ENCODE measurements at places on chromosomes 5 and 9. TPM values are rescaled to one million over a fixed set of nuclear protein-coding genes. Genes with fewer than 3 reads are reported as not detected.

- no peak for DNase-seq
- H3K27me3 ChIP-seq, result peaks cover 2% of the 10 kb centered on the region
- no peaks in the 10 kb centered on the region for H3K4me1 ChIP-seq
Measured at GRCh38 chr9:110455860-110456259, 118.2 kb upstream of the TXNDC8 start.

- no peaks in the 10 kb centered on the region for H3K36me3 ChIP-seq
- no peak overlapping the region for H3K27ac ChIP-seq
- DNase-seq, result no peak
Measured at GRCh38 chr5:161095953-161096352, 243.9 kb upstream of the ATP10B start.

Gene TRIM36
- 99.4 TPM for total RNA-seq

- H3K4me1 ChIP-seq, result no peaks in the 10 kb centered on the region
- no peak overlapping the region for H3K27ac ChIP-seq
- H3K36me3 ChIP-seq, result no peaks in the 10 kb centered on the region
- H3K27me3 ChIP-seq, result no peaks in the 10 kb centered on the region
- DNase-seq, result no peak
- H3K4me3 ChIP-seq, result no peak overlapping the region
Measured at GRCh38 chr9:96663506-96664120, 8.5 kb upstream of the PRXL2C start.

GRCh38 chr5:153122403-153122802, 368.1 kb upstream of the GRIA1 start:
- no peak overlapping the region for H3K4me3 ChIP-seq
- DNase-seq, result no peak

DNA sequence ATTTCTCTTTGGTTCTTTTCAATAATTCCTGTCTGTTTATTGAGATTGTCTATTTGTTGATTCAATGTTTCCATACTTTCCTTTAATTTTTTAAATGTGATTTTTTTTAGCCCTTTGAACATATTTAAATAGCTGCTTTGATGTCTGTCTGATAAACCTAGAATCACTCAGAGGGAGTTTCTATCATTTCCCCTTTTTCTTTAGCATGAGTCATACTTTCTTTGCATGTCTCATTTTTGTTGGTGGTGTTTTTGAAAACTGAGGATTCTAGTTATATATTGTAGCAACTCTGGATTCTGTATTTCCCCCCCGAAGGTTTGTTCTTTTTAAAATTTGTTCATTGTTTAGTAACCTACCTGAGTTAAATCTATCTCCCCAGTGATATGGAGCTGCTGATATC, 24.2 kb upstream of the ZNF618 start:
- H3K27ac ChIP-seq, result no peak overlapping the region
- DNase-seq, result no peak
- H3K4me1 ChIP-seq, result no peaks in the 10 kb centered on the region
- peaks cover 2% of the 10 kb centered on the region for H3K27me3 ChIP-seq
- H3K36me3 ChIP-seq, result peaks cover 17% of the 10 kb centered on the region

DNA sequence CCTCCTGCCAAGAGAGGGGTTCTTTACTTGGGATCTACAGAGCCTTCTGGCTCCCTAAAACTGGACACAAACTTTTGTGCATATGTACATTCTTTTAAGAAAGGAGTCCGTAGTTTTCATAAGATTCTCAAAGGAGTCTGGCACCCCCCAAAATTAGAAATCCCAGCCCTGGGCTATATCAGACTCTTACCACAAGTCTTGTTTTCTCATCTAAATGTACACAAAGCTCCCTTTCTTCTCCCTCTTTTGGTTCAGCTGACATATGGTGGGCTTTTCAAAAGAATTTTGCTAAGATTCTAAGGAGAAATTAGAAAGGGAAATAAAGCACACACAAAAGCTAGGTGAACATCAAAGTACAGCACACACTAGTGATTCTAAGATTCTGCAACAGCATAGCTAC, 114.4 kb downstream of the ENC1 start:
- H3K4me3 ChIP-seq, result no peak overlapping the region
- H3K27ac ChIP-seq, result no peak overlapping the region
- no peaks in the 10 kb centered on the region for H3K4me1 ChIP-seq
- no peak for DNase-seq
- H3K27me3 ChIP-seq, result peaks cover 3% of the 10 kb centered on the region

Gene TXNDC8
- not detected for total RNA-seq

DNA sequence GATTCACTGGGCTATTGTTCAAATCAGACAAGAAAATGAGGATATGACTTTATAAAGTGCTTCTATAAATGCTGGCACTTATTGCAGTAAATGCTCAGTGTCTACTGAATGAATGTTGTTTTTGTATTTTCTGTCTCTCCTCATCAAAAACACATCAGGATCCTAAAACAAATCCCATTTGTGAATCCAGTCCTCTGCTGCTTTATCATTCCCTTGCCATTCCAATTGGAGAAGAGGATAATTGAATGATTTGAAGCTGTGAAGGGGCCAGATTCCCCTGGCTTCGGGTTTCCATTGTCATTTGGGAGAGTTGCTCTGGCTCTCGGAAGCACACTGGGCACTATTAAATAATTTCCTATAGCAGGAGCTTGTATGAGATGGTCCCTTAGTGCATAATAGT, 666.8 kb downstream of the ACTL7B start:
- no peak overlapping the region for H3K27ac ChIP-seq
- no peaks in the 10 kb centered on the region for H3K36me3 ChIP-seq
- no peak overlapping the region for H3K4me3 ChIP-seq
- H3K27me3 ChIP-seq, result peaks cover 4% of the 10 kb centered on the region

- H3K4me3 ChIP-seq, result no peak overlapping the region
- no peaks in the 10 kb centered on the region for H3K4me1 ChIP-seq
- DNase-seq, result no peak
- no peaks in the 10 kb centered on the region for H3K36me3 ChIP-seq
Measured at GRCh38 chr5:54362992-54363625, 52.7 kb upstream of the ARL15 start.

GRCh38 chr5:139460455-139460854, 2.1 kb downstream of the ECSCR start:
- H3K36me3 ChIP-seq, result peaks cover 4% of the 10 kb centered on the region
- no peak overlapping the region for H3K4me3 ChIP-seq
- no peak for DNase-seq
- no peak overlapping the region for H3K27ac ChIP-seq
- no peaks in the 10 kb centered on the region for H3K4me1 ChIP-seq

- DNase-seq, result no peak
- peaks cover 7% of the 10 kb centered on the region for H3K4me1 ChIP-seq
- peaks cover 4% of the 10 kb centered on the region for H3K36me3 ChIP-seq
- no peak overlapping the region for H3K27ac ChIP-seq
- peaks cover 34% of the 10 kb centered on the region for H3K27me3 ChIP-seq
Measured at GRCh38 chr5:73437777-73438644, 10.6 kb downstream of the FOXD1 start.

- H3K4me3 ChIP-seq, result no peak overlapping the region
- no peak overlapping the region for H3K27ac ChIP-seq
- no peaks in the 10 kb centered on the region for H3K36me3 ChIP-seq
- peaks cover 2% of the 10 kb centered on the region for H3K27me3 ChIP-seq
Measured at GRCh38 chr5:178531786-178532185, 58.4 kb downstream of the COL23A1 start.

DNA sequence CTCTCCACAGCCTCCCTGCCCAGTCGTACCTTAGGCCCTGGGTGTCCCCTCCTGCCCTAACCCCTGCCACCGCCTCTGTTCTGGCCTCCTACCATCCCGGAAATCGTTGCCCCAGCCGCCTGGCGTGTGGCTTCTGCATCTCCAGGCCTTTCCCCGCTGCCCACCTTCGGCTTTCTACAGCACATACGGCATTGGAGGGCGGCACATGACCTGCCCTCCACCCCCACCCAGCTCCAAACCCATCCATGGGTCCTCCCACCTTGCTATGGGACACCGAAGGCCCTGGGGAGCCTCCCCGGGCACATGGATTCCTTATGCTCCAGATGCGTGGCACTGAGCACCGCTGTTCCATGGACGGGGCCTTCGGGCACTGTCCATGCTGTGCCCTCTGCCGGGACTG, 32.0 kb downstream of the FGF18 start:
- H3K27me3 ChIP-seq, result peaks cover 14% of the 10 kb centered on the region
- H3K4me1 ChIP-seq, result peaks cover 32% of the 10 kb centered on the region
- no peak overlapping the region for H3K4me3 ChIP-seq
- peak overlapping the region; percentile 55 for H3K27ac ChIP-seq
- DNase-seq, result no peak

Gene PCDHGA7
- 4.2 TPM for total RNA-seq

DNA sequence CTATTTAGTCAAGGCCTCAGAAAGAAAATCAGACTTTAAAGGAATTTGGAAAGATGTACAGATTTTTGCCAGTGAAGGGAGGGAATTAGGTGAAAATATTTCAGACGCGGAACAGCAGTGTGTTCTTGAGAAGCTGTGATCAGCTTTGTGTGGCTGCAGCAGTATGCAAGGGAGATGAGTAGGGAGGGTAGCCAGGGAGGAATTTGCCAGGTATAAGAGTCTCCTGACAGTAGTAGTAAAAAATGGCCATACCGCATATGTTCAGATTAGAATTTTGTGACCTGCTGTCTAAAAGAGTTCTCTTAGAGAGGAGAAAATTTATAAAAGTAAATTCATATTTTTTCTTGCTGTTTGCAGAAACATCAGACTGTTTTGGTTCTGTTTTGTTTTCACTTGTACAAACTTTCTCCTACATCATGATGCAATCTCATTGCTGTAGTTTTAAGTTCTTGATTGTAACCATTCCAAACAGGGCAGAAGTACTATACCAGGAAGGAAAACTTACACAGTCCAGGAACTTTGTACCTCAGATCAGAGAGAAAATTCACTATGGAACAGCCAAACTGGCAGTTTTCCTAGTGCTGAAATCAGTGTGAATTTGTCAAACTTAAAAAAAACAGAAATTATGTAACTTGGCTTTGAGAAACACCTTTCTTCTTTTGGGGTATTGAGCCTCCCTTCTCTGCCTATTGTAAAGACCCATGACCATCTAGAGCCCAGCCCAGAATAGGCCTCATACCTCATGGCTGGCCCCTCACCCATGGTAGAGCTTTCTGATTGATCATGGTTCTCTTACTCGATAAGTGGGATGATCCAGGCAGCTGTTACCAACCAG, 78.4 kb upstream of the NR3C1 start:
- no peaks in the 10 kb centered on the region for H3K36me3 ChIP-seq
- H3K27me3 ChIP-seq, result no peaks in the 10 kb centered on the region
- no peaks in the 10 kb centered on the region for H3K4me1 ChIP-seq
- no peak overlapping the region for H3K4me3 ChIP-seq

DNA sequence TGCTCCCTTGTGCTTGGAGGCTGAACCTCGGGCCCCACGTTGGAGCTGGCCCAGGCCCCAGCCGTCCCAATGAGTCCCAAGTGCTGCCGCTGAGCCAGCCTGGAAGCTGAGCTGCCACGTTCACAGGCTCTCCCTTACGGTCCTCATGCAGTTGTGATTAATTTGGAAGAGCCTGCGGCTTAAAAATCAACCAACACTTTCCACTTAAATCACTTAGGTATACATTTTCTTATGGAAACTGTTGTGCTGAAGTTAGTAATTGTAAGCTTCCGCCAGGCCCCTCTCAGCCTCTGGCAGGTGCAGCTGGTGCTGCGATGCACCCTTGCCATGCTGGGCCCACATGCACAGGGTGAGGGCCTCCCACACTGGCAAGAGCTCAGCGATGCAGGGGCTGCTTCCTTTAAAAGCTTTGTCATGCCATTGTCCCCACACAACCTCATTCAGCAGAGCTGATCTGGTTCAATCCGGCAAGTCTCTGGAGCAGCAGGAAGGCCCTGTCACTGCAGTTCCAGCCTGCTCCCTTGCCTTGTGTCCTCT, 61.0 kb downstream of the IPPK start:
- H3K4me3 ChIP-seq, result no peak overlapping the region
- H3K4me1 ChIP-seq, result peaks cover 8% of the 10 kb centered on the region
- no peak for DNase-seq
- peaks cover 13% of the 10 kb centered on the region for H3K36me3 ChIP-seq
- H3K27me3 ChIP-seq, result peaks cover 5% of the 10 kb centered on the region

Gene C6
- total RNA-seq, result not detected

- H3K27ac ChIP-seq, result no peak overlapping the region
- no peaks in the 10 kb centered on the region for H3K4me1 ChIP-seq
- no peak for DNase-seq
- H3K27me3 ChIP-seq, result peaks cover 4% of the 10 kb centered on the region
- H3K4me3 ChIP-seq, result no peak overlapping the region
Measured at GRCh38 chr5:176188085-176188484, 50.1 kb upstream of the SIMC1 start.

Gene SCGB3A2
- 1.2 TPM for total RNA-seq

Gene GFI1B
- total RNA-seq, result not detected

Gene OTP
- total RNA-seq, result 0.17 TPM

Gene ANKRD18A
- 32.3 TPM for total RNA-seq

Gene RLN2
- not detected for total RNA-seq

DNA sequence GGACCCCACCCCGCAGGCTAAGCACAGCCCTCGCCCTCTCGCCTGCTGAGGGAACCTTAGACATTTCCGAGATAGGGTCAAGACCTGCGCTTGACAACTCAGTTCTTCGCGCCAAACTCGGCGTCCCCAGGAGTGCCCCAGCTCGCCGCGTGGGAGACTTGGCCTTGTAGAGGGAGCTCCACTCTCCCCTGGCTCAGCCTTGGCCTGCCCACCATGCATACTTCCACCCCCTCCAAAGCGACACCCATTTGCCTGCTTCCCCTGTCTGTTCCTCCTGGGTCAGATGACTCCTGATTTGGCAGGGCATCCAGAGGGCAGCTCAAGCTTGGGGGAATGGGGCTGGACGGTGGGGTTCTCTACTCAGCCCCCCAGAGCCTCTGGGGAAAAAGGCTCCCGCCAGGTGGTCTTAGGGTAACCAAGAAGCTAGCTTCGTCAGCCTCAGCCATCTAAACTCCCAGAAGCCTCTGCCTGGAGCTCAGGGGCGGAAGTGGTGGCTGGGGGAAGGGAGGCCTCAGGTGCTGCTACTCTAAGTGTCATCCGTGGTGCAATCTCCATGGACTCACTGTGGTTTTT, 560 bp downstream of the DOCK2 start:
- H3K27ac ChIP-seq, result no peak overlapping the region
- DNase-seq, result no peak
- no peak overlapping the region for H3K4me3 ChIP-seq

Gene ADCY2
- 3.8 TPM for total RNA-seq

DNA sequence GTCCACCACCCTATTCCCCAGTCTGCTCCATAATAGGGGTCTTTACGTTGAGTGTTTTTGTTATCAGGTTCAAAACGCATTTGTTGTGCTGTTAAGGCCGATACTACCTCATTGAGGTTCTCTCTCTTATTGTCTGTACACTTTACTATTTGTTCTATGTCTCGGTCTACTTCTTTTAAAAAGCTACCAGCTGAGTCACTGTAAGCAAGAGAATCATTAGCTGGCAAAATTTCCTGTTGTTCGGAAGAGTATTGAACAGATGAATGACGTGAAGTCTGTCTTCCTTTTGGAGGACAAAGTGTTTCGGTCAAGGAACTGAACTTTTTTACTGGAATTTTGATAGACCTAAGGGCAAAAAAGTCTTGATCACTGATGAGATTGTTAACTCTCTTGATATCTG, 10.3 kb downstream of the LYSMD3 start:
- H3K4me1 ChIP-seq, result no peaks in the 10 kb centered on the region
- no peak overlapping the region for H3K27ac ChIP-seq
- no peak overlapping the region for H3K4me3 ChIP-seq
- no peak for DNase-seq
- H3K36me3 ChIP-seq, result peaks cover 4% of the 10 kb centered on the region
- H3K27me3 ChIP-seq, result no peaks in the 10 kb centered on the region

GRCh38 chr9:80070071-80070742, 498.4 kb downstream of the TLE4 start:
- H3K36me3 ChIP-seq, result no peaks in the 10 kb centered on the region
- peaks cover 16% of the 10 kb centered on the region for H3K4me1 ChIP-seq
- no peak for DNase-seq
- peaks cover 1% of the 10 kb centered on the region for H3K27me3 ChIP-seq

Gene SUSD3
- total RNA-seq, result not detected

- no peaks in the 10 kb centered on the region for H3K36me3 ChIP-seq
- H3K4me3 ChIP-seq, result no peak overlapping the region
- DNase-seq, result no peak
- H3K27ac ChIP-seq, result no peak overlapping the region
- H3K27me3 ChIP-seq, result no peaks in the 10 kb centered on the region
Measured at GRCh38 chr9:16171911-16172310, 619.1 kb downstream of the CCDC171 start.

Data from glutamatergic neuron (in vitro differentiated cells).